ENCODE measurements at places on chromosomes 2 and 18.

GRCh38 chr18:45962461-45962860, 4.7 kb downstream of the EPG5 start:
- DNase-seq: no peak

DNA sequence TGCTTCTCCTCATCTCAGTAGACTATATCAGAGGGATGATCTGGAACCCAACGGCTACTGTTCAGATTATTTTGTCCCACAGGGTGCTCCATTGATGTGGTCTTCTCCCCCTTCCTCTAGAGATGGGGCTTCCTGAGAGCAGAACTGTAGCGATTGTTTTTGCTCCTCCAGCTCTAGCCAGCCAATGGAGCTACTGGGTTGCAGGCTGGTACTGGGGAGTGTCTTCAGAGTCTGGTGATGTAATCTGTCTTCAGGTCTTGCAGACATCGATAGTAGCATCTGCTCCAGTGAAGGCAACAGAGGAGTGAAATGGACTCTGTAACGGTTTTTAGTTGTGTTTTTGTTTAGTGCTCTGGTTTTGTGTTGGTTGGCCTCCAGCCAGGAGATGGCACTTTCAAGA, 621.9 kb downstream of the RNF144A start:
- no peak for DNase-seq

DNA sequence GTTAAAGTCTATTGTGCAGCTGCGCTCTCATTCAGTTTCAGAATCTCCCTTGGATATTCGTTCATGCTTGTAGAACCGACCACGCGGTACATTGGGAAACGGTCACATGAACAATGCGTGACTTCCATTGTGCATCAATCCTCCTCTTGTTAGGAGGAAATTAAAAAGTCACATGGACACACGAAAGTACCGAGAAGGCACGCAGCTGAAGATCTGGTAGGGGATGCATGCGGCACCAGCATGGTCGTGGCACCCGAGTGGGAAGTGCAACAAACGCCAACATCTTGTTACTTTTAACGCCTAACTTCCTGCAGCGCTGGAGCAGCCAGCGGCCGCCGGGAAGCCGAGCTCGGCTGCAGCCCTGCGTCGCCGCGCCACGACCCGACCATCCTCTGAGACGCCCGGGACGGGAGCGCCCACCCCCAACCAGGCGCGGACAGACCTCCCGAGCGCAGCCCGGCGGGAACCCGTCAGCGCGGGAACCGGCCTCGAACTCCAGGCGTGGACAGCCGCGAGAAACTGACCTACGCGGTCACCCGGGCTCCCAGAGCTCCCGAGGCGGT, 412 bp downstream of the OSBPL1A start:
- no peak for DNase-seq

DNA sequence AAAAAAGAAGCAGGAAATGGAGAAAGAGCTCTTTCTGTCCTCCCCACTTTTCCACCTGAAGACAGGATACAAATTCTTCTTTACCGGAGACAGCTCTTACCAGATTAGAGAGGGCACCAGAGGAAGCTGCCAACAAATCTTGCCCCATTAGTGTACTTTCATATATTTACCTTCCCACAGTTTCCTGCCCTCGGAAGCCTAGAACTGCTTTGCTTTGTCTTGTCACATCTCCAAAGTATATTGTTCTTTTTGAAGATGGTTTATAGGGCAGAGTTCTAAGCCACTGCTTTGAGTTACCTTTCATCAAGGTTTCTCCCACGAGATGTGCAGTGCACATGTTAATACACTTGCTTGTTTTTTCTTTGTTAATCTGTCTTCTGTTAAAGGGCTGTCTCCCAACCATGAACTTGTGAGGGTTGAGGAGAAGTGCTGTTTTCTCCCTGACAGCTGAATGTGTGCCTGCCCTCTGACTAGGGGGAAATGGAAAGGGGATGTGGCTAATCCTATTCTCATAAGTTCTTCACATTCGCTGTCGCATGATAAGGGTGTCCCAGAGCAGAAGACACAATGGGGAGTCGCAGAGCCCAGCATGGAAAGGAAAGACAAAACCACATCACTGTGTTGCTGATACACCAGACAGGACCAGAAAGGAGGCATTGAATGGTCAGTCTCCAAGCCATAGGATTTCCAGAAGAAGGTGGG, 24.2 kb downstream of the CENPA start:
- DNase-seq: no peak

DNA sequence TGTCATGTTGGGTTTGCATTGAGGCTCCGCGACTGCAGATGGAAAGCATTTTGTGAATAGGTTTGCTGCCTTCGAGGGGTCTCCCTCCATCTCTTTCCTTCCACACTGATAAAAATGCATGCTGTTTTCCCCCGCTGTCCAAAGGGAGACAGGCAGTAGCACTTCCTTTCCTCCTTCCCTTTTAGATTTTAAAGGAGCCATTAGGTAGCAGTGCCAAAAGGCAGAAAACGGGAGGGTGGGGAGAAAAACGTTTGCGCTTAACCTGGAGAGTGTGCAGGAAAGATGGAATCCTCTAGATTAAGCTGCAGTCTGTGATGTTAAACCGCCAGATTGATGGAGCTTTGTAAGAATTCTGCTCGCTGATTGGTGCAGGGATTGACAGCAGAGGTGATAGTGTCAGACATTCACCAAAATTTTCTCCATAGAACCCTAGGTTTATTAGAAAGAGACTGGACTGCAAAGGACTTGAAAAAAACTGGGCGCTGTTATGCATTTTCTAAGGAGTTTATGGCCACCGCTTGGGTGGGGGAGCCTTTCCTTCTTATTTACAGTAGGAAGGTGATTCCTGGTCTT, 688 bp downstream of the MAPRE2 start:
- no peak for DNase-seq

- no peak for DNase-seq
Measured at GRCh38 chr2:37119157-37119556, 34.8 kb downstream of the GPATCH11 start.

DNA sequence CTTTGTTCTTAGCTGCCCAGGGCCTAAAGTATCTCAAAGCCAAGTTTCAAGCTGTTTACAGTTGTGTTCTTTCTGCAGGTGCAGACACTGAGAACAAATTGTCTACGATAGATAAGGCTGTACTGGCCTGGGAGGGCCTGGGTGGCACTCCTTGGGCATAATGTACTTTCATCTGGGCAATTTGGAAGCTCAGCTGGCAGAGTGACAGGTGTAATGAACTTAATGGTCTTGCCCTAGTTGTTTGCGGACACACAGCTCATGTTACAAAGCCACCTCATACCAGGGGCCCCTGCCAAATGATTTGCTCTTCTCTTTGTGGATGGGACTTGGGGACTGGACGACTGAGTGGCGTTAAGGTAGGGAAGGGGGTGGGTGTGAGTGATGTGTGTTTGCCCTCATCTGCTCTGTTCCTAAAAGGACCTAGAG, 4.3 kb downstream of the LDLRAD4 start:
- DNase-seq: peak; percentile 67

- DNase-seq: no peak
Measured at GRCh38 chr2:29024882-29025430, 43.9 kb downstream of the TOGARAM2 start.

- DNase-seq: no peak
Measured at GRCh38 chr2:82395531-82395930, 2063.5 kb downstream of the SUCLG1 start.

DNA sequence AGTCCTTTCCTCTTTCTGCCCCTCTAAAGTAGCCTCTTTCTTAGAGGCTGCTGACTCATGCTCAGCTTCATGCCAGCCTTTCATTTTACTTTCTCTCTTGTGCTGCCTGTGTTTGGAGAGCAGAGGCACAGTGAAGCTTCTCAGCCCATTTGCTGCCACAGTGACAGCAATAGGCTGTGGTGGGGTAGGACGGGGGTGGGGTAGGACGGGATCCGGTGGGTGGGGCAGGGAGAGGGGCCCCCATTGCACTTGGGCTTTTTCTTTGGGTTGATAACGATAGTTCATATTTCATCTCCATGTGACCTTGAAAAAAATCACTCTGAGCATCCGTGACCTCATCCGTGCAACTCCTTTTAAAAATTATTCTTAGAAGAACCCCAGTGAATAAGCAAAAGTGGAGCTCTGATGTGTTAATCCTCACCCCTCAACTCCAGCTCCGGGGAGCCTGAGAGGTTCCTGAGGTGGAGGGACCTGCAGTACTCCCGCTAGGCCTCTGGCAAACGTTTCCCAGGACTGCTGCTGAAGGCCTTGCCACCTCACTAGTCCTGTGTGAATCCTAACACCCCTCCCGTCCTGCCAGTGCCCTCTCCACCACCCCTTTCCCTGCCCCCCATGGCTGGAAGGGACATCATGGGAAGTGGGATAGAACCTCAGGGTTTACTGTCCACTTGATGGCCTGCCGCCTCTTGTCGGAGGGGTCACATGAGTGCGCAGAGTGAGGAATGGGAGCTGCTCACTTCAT, 70.8 kb downstream of the INPP4A start:
- DNase-seq: no peak

GRCh38 chr2:20931346-20931745, 108.4 kb upstream of the LDAH start:
- DNase-seq: no peak

- no peak for DNase-seq
Measured at GRCh38 chr2:53018825-53019425, 748.7 kb upstream of the CHAC2 start.

GRCh38 chr18:39564716-39565115, 1999.1 kb upstream of the CELF4 start:
- DNase-seq: no peak

- no peak for DNase-seq
Measured at GRCh38 chr2:24874035-24874434, 46.0 kb downstream of the ADCY3 start.

GRCh38 chr2:237016121-237016915, 69.4 kb upstream of the COPS8 start:
- no peak for DNase-seq

DNA sequence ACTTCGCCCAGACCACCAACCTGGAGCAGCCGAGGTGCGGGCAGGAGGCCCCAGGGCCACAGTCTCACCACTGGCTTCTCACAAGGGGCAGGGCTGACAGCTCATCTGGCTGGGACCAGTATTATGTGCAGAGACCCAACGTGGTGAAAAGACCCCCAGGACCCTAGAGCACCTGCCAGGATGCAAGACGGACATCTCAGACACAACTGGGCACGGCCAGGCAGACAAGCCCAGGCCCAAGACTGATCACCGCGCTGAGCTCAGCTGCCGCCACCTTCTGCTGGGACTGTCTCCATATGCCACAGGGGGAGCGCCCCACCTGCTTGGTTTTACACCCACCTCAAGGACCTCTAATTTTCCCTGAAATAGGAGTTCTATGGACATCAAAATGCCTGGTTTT, 23.2 kb downstream of the HDAC4 start:
- DNase-seq: peak; percentile 41

DNA sequence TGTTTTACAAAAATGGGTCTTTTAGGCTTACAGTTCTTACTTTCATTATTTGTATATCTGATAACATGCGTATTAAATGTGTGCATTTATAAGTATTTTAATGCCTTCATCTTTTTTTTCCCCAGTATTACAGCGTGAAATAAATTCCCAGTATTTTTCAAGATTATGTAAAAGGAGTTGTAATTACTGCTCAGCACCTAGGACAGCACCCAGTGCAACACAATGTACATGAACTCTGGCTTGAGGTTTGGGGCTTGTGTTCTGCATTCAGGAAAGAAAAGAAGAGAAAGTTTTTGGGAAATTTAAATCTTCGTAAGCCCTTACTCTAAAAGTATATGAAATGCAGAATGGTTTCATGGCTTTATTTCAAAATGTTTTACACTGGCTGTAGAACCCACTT, 16.7 kb downstream of the ZNF638 start:
- DNase-seq: no peak

DNA sequence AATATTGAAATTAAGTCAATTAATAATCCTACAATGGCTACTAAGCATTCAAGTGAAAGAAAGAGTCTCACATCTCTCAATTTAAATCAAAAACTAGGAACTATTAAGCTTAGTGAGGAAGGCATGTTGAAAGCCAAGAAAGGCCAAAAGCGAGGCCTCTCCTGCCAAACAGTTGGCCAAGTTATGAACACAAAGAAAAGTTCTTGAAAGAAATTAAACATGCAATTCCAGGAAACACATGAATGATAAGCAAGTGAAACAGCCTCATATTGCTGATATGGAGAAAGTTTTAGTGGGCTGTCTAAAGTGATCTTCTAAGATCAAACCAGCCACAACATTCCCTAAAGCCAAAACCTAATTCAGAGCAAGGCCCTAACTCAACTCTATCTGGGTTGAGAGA, 11.8 kb downstream of the RDH14 start:
- no peak for DNase-seq

GRCh38 chr2:8408560-8409460, 273.0 kb upstream of the ID2 start:
- DNase-seq: no peak

- no peak for DNase-seq
Measured at GRCh38 chr2:37059841-37060240, 24.3 kb downstream of the HEATR5B start.

GRCh38 chr18:607930-608329, 11.1 kb downstream of the CLUL1 start:
- no peak for DNase-seq

- DNase-seq: no peak
Measured at GRCh38 chr18:55534996-55535395, 53.0 kb downstream of the TCF4 start.

GRCh38 chr18:10035281-10035991, 121.6 kb downstream of the VAPA start:
- no peak for DNase-seq

DNA sequence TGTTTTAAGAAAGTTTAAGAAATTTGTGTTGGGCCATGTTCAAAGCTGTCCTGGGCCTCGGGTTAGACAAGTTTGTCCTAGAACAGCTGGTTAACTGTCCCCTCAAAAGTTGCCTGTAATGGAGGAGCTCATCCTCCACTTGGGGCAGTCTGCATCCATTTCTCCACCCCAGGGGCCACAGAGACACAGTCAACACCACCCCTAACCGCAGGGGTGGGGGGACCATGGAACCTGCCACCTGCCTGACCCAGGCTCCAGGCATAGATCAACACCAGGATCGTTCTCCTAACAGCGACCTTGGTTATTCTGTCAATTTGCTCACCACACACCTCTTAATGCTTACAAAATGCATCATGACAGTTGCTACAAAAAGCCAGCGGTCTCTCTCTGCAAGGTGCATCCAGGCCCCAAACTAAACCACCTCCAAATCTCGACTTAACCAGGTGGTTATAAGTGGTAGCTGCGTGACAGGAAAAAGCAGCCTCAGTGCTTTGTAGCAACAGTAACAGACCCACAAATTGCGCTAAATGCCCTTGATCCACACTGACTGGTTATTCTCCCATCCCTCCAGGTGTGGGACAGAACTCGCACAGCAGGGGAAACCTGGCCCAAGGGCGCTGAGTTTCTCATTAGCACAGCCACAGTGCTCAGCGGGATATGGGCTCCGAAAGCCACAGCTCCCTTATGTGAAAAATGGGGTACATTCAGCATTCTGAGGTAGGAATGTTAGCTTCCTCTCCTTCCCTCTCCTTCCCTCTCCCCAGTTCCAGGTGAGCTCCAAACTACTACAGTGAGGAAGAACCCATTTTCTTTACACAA, 48.0 kb downstream of the HDLBP start:
- no peak for DNase-seq

- no peak for DNase-seq
Measured at GRCh38 chr18:11962597-11962996, 18.7 kb upstream of the IMPA2 start.

GRCh38 chr2:84865181-84865783, 15.6 kb downstream of the TRABD2A start:
- no peak for DNase-seq

- no peak for DNase-seq
Measured at GRCh38 chr18:7464245-7464966, 102.7 kb upstream of the PTPRM start.
